ENCODE measurements at places on chromosomes 13 and 19.

- no peak for DNase-seq
Observed at GRCh38 chr19:524062-524674, 7.4 kb upstream of the CDC34 start.

DNA sequence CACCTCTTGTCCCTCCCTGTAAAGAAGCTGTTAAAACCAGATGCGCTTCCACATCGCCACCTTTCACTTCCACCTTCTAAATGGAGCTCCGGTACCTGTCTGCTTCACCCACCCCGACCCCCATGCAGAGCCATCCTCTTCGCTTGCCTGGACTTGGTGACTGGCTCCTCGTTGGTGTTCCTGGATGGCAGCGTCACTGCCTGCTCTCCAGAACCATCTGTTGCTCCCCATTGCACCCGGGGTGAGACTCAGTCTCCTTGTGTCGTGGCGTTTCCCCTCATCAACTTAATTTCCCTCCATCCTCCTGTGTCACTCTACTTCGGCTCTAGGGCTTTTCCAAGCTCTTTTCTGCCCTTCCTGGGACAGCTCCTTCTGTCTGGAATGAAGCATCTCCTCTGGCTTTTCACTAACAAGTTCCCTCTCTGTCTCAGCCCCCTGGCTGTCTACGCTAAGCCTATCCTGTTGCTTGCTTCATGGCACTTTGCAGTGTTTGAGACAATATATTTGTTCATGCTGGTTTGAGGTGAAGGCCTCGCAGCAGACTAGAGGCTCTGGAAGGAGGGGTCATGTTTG, 10.3 kb downstream of the CEBPG start:
- no peak for DNase-seq

GRCh38 chr13:39810091-39810877, 154.8 kb downstream of the COG6 start:
- DNase-seq: no peak

GRCh38 chr13:48975101-48975855, 434 bp upstream of the FNDC3A start:
- DNase-seq: peak; percentile 1

GRCh38 chr13:49549289-49549688, 36.1 kb downstream of the RCBTB1 start:
- DNase-seq: no peak

- DNase-seq: no peak
Observed at GRCh38 chr13:76953968-76954367, 5.7 kb downstream of the ACOD1 start.

DNA sequence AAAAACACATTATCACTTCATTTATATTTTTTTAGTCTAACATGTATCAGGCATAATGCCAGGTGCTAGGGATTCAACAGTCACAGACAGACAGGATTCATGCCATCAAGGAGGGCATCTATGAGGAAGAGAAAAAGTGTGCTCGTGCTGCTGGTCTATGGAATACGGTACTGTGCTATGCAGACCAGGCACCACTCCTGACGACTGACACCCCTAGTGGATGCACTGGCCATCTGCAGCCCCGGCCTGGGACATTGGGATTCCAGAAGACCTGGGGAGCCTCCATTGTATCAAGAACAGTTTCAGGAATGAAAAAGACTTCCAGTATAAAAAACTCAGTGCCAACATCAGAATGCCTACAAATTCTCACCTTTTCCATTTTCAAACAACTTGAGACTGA, 94.0 kb downstream of the KLF12 start:
- no peak for DNase-seq

GRCh38 chr13:46057256-46058015, 4.9 kb upstream of the ZC3H13 start:
- DNase-seq: no peak

GRCh38 chr13:113448545-113448884, 4.8 kb downstream of the ADPRHL1 start:
- DNase-seq: no peak

DNA sequence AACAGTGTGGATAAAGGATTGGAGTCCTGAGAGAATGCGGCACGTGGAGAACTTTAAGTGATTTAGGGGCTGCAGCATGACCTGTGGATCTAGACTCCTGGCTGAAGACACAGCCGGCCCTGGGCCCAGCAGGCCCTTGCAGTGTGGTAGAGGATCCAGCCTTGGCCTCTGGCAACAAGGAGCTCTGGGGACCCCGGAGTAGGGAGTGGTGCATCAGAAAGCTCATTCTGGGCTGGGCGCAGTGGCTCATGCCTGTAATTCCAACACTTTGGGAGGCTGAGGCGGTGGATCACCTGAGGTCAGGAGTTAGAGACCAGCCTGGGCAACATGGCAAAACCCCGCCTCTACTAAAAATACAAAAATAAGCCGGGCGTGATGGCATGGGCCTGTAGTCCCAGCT, 76.0 kb downstream of the CHST8 start:
- DNase-seq: no peak

DNA sequence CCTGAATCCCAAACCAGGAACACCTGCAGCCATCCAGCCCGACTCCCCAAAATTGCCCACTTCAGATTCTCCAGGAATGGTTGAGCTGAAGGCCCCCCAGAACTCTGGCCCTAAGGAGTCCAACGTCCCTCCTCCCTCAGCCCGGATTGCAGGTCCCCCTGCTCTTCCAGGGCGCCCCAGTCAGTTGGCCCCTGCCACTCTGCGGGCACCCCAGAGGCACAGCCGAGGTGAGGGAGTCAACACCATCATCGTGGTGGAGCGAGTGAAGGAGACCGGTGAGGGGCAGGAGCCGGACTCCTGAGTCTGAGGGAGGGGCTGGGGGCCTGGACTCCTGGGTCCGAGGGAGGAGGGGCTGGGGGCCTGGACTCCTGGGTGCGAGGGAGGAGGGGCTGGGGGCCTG, 2.2 kb downstream of the GFY start:
- no peak for DNase-seq

- no peak for DNase-seq
Observed at GRCh38 chr19:10245189-10245939, 6.7 kb upstream of the MRPL4 start.

GRCh38 chr19:42324655-42325307, 654 bp upstream of the MEGF8 start:
- no peak for DNase-seq

DNA sequence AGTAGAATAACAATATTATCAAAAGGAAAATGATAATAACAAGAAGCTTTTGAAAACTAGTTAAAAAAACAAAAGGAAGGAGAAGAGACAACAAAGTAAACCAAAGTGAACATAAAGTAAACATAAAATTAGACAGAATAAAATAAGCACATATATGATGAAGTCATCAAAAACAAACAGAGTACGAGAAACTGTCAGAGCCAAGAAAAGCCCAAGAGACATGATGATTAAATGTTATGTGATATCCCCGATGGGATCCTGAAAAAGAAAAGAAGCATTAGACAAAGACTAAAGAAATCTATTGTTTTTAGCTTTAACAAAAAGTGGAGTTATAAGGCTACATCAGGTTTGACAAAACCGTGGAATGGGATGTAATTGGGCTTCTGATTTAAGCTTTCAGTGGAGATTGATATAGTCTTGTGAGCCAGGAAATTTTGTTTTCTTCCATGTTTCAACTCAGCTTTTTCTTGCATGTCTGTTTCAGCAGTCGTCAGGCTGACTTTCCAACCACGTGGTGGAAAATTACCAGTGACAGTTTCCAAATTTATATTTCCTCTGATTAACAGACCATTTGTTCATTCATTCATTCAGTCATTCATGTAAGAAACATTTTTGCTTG, 64.9 kb downstream of the KL start:
- no peak for DNase-seq

DNA sequence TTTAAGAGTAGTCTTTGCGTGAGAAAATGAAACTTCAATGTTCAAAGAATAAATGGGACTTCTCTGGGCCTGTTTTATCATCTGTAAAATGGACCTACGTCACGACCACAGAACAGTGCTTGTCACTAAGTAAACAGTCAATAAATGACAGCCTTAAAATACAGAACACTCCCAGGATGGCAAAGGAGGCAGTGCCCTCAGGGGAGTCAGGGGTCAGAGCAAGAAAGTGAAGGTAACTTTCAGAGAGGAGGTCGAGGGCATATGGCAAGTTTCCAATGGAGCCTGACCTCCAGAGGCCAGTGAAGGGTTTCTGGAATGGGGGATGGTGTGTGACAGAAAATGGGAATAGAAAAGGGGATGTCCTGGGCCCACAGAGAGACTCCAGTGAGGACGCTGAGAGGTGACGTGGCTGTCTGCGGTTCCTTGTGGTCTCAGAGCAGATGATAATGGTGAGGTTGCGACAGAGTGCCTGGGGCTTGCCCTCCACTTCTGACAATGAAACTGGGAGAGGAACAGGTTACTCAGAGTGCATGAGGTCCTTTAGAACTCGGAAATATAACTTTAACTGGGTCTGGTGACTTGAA, 91.8 kb downstream of the UBL3 start:
- peak; percentile 53 for DNase-seq

GRCh38 chr19:49676136-49676783, 811 bp upstream of the PRMT1 start:
- DNase-seq: peak; percentile 46

DNA sequence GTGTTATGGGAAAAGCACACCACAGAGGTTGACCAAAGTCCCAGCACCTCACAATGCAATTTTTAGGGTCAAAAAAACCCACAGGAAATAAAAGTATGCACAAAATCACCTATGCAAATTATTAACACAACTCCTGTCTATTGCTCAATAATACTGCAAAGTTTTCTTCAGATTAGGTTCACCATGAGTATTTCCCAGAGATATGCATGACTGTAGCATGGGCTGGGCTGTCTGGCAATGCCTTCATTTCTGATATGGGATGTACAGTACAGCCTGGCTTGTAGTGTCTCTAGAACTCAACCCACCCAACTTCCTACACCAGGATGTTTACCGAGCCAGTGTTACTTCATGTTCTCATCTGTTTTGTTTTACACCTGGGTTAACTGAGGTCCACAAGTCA, 698.7 kb upstream of the ARGLU1 start:
- DNase-seq: no peak

DNA sequence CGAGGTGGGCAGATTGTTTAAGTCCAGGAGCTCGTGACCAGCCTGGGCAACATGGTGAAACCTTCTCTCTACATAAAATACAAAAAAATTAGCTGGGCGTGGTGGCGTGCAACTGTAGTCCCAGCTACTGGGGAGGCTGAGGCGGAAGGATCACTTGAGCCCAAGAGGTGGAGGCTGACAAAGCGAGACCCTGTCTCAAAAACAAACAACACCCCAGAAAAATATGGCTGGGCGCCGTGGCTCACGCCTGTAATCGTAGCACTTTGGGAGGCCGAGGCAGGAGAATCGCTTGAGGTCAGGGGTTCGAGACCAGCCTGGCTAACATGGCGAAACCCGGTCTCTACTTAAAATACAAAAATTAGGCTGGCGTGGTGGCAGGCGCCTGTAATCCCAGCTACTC, 3.4 kb upstream of the HNRNPL start:
- DNase-seq: no peak

GRCh38 chr19:1153891-1154730, 20.0 kb downstream of the SBNO2 start:
- no peak for DNase-seq

GRCh38 chr13:110624766-110625756, 9.7 kb downstream of the NAXD start:
- DNase-seq: no peak

DNA sequence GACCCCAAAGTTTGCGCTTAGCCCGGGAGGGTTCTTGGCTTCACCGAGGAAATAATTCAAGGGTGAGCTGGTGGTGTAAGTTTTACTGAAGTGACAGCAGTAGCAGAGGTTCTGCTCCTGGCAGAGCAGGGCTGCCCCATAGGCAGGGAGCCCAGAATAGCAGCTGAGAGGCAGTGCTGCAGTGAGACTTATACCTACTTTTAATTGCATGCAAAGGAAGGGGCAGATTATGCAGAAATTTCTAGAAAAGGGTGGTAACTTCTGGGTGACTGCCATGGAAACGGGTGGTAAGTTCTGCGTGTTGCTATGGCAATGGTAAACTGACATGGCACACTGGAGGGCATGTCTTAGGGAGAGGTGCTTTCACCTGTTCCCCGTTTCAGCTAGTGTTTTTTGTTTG, 17.5 kb upstream of the CAMSAP3 start:
- DNase-seq: no peak

- no peak for DNase-seq
Observed at GRCh38 chr13:59660582-59660981, 503.1 kb downstream of the DIAPH3 start.

DNA sequence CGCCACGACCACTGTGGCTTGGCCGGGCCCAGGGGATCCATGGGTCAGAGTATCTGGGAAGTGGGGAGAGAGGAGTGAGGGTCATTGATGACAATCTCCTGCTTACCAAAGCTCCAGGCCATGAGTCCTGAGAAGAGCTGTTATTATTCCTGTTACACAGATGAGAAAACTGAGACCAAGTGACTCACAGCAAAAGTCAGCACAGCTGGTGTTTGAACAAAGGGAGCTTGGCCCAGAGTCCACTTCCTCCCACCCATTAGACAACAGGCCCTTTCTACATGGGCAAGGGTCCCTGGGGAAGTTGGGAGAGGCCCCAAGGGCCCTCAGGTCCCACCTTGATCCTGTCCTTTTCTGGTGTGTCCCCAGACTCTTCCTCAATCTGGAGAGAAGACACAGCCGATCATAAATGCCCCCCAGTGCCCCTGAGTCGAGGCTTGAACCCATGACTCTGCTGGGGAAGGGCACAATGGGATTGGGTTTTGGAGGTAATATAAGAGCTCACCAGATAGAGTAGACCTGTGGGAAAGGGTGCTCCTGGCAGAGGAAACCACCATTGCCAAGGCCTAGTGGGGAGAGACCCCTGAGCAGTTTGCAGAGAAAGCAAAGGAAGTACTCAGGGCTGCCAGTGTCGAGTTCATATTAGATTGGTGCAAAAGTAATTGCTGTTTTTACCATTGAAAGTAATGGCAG, 6.8 kb downstream of the FUT6 start:
- no peak for DNase-seq

- no peak for DNase-seq
Observed at GRCh38 chr13:56066321-56066720, 1074.4 kb upstream of the PRR20A start.

- no peak for DNase-seq
Observed at GRCh38 chr19:29247471-29247870, 34.5 kb upstream of the UQCRFS1 start.

DNA sequence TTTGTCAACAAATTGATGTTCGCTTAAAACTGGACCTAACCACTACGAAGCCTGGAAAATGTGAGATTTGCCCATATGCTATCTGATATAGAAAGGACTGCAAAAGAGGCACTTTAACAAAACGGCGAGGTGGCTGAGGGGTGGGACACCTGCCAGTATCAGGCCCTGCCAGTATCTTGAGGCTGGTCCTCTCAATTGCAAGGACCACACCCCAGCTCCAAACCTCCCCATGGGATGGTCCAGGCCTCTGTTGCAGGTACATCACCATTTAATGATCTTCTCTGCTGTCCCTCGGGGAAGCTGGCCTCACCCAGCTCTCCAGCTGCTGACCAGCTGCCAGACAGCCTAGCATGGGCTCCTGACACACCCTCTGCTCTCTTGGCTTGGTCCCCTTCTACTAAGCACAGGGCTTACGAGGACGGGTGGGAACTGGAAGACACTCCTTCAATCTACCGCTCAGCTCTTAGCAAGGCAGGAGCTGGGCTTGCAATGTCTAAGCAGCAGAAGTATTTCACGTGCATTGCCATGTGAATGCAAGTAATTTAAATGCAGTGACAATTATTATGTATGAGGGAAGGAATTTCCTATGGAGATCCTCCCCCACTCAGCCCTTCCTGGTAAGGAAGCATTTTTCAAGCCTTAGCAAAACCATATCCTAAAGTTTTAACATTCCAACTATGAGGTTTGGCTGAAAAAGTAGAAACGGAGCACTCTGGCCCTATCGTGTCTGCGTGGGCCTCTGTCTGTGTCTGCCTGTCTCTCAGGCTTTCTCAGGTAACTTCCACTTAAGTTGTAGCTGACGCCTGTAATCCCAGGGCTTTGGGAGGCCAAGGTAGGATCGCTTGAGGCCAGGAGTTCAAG, 63.9 kb downstream of the LATS2 start:
- no peak for DNase-seq

All from stimulated activated CD8-positive, alpha-beta memory T cell treated with anti-CD3 and anti-CD28 coated beads, Interleukin-7, amount 100 ng/mL, for 48 hours (primary cell).